SW 1271 (cell line): ENCODE measurements at places on chromosomes 11 and 22.

- DNase-seq = no peak
These were observed 22.4 kb downstream of the RPS6KA4 start for GRCh38 chr11:64381350-64381749.

DNA sequence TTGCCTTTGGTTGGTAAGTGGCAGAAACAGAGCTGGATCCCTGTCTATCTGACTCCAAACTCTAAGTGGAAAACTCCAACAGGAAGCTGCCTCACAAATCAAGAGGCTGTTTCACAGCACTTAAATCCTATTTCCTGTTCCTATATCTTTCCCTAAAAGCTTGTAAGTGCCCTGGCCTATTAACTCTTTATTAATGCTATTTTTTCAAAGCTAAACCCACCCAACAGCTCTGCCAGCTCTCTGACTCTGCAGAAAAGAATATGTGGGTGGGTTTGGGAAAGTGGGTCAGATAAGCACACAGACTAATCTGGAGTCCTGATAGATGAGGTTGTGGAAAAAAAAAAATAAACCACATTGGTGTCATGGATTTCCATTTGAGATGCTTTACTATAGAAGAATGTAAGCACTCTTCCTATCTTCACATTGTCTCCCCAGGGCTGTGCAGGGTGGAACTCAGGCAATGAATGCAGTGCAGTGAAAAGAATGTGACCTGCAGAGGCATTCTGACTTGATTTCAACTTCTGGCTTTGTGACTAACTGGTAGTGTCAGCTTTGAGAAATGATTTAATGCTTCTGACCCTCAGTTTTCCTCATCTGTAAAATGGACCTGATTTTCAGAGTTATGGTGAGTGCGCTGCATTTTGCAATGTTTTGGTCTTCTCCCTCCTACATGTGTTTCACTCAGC is 125.6 kb downstream of the AASDHPPT start:
- no peak for DNase-seq

- DNase-seq = no peak
These were observed 11.0 kb upstream of the APOL6 start for GRCh38 chr22:35637254-35637653.

DNA sequence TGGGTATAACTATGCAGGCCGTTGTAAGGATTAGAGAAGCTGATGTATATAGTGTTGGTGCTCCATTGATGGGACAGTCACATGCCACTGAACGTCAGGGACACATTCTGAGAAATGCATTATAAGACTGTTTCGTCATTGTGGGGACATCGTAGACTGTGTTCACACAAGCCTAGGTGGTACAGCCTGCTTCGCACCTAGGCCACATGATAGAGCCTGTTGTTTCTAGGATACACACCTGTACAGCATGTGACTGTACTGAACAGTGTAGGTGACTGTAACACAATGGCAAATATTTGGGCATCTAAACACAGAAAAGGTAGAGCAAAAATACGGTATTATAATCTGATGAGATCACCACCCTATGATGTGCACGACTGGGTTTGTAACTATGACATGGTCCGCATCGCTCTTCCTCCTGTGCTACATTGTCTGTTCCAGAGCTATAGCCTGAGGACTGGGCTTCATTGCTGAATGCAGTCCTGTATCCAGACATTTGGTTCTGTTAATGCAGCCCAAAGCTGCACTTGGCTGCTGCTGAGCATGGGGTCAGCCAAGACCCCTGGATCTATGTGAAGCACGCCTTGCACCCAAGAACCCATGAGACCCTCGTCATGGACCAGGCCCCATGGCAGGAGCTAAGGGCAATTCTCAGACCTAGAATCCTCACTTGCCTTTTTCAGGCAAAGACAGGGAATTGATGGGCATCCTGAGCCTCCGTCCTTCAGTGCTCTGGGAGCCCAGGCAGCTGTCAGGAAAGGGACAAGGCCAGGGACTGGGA is 51.1 kb upstream of the THY1 start:
- DNase-seq = no peak

DNA sequence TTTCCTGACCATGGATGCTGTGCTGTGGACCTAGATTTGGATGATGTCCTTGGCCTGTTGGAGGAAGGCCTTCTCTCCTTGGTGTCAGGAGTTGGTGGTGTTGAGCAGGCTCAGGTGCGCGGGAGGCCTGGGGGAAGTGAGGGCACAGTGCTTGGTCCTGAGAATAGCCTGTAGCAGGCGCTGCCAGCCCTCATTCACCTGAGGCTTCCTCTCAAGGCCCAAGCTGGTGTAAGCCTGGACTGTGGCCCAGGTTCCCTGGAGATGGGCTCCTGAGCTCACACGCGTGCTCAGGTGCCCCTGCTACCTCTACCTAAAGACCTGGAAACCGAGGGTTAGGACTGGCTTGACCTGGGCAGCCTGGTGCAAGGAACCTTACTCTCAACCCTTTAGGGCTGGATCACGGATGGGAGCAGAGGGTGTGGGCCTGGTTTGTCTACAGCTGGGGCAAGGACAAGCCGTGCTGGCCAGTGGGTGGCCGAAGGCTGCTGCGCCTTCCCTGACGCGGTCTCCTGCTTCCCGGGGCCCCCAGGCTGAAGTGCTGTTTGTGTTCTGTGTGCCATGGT is 7.8 kb upstream of the GRAMD4 start:
- DNase-seq = no peak

- no peak for DNase-seq
These were observed 2.8 kb downstream of the IL17RA start for GRCh38 chr22:17087498-17088131.

GRCh38 chr22:21842946-21843345 is 24.5 kb downstream of the MAPK1 start:
- no peak for DNase-seq

DNA sequence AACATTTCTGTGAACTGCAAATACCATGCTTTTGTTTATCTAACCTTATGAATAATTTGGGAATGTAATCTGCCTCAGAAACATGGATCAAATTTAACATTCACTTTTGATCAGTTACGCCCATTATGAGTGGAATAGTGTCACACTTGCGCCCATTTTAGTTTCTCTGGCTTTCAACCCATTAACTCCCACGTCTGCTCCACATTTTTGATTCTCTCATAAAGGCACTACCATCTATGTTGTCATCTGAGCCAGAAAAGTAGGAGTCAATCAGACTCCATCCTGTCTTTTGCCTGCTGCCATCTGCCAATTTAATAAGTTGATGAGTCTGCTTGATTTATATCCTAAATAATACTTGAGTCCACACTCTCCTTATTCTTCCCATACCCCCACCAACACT is 1090.7 kb downstream of the DLG2 start:
- DNase-seq = no peak

DNA sequence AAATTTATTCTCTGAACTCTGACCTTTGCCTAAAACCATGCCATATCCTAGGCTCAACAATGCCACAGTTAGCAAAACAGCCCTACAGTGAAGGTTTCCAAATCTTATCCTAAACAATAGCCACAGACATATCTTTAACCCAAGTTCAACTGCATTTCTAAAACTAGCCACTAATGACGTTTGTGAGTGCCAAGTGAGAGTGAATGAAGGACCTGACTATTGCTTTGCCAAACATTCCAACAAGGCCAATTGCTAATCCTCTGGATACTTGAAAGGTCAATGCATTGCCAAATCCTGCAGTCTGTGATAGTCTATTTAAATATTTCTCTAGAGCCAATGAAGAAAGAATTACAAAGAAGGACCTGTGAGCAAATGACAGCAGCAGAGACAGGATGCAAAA is 2.5 kb upstream of the OR4C45 start:
- DNase-seq = no peak

DNA sequence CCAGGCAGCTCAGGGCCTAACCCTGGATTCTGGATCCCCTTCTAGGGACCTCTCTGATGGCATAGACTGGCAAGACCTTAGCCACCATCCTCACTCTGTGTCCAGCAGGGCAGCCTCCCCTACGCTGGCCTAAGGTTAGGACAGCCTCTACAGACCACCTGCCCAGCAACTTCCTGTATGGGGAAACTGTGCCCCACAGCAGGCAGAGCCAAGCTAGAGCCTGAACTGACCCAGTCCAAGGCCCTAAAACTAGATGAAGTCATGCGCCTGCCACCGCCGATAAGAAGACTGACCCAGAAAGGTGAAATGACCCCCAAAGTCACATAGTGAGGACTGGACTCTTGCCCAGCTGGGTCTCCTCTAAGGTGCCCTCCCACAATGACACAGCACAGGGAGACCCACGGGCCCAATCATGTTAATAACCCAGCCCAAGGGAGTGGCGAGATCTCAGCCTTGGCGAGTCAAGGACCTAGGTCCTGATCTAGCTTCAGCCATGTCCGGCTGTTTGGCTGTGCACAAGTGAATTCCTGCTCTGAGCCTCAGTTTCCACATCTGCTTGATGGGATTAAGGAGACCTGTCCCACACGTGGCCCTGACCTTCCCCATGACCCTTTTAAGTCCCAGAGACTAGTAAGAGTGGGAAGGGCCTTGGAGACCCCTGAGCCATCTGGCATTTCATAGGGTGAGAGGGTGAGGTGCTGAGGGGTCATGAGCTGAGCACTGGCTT is 17.6 kb downstream of the STARD10 start:
- DNase-seq = no peak

DNA sequence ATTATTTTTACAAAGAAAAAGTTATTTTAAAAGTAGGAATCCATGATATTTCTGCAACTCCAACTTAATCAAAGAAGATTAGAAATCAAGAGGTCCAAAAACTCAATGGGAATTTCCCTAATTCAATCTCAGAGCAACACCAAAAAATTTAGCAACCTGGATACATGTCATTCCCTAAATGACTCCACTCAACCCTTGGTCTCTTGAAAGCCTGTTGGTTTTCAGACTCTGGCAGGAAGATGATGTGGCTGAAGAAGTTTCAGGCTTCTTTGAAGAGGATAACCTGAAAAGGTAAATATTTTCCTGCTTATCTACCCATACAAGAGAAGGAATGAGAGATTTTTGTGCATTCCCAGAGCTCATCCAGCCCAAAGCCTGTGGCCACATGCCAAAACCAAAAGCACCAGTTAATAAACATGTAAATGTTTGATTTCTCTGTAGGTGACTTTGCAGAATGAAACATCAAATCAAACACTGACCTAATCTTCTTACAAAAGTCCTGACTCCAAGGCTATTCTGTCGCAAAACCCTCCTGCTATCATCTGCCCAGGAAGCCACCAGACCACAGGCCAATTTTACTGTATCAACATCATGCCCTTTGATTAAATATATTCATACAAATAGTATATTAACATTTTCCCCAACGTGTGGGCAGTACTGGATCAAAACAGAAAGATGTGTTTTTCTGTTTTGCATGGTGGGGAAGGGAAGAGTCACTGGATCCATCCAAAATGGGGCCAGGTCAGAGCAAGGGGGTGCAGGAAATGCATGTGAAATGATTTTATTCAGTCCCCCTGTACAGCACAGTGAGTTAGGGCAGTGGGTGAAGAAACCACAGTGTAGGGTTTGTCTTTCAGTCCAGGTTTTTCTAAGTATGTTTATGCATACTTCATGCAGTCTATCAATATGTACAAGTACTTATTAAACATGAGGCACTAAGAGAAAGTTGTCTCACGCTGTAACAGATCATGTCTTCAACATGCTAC is 38.8 kb downstream of the SMCO4 start:
- DNase-seq = no peak

DNA sequence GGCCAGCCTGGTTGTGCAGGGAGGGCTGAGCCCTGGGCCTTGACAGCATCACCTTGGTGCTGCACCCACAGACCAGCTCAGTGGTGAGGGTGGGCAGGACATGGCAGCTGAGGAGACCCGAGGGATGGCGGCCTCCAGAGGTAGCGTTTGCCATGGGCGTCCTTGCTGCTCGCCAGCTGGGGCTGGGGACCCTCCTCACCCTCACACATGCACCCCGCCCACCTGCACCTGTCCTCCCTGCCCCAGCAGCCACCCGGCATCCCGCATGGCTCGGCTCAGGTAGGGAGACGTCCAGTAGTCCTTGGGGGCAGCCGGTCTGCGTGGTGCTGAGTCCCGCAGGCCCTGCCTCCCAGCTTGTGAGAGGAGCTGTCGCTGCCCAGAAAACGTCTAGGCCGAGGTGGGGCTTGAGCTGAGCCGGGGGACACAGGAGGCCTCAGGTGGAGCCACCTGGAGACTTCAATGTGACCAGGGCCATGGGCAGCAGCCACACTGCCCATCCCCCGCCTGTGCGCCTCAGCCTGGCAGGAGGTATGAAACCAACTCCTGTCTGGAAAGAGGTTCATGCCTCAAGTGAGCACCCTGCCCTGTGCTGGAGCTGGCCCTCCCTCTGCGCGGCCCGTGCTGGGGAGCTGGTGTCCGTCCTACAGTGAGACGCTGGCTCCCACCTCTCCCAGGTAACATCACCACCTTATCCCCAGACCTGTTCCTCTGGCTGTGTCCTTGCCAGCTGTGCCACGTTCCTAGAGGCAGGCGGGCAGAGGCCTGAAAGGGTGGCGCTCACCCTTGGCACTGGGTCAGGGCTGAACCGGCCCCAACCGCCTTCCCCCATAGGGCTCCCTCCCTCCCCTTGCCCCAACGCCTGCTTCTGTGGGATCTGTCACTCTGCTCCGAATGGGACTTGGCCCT is 3.3 kb upstream of the TRABD start:
- DNase-seq = no peak

DNA sequence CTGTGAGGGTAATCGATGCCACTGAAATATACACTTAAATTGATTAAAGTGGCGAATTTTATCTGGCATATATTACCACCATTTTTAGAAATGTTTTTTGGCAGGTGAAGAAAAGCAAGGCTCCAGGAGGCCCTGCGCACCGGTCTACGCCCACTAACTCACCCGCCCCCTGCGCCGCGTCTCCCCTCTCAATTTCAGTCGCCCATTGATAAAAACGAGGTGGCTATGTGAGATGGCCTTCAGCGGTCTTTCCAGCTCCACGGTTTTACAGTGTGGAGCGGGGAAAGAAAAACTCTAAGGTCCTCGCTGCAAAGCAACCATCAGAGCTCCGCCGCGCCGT is 602 bp upstream of the AQP11 start:
- DNase-seq = no peak

GRCh38 chr11:7332962-7333361 is 81.3 kb downstream of the SYT9 start:
- no peak for DNase-seq

- DNase-seq = no peak
These were observed 198.2 kb downstream of the TENM4 start for GRCh38 chr11:79242616-79243015.

DNA sequence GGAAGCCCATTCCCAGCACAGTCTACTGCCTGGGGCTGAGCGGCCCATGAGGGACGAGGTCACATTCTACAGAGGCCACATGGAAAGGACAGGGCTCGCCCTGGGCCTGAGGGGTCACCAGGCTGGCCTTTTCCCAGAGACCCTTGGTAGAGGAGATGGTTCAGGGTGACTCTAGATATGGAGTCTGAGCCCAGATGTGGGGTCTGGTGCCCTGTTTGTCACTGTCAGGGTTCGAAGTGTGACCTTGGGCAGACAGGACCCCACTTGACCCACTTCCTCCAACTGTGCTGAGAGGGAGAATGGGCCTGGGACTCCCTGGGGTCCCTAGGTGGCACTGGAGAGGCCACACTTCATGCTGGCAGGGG is 81.0 kb downstream of the MYEOV start:
- DNase-seq = no peak
